CD4-positive, alpha-beta T cell treated with Interleukin-1 beta for 1 hour (primary cell): ENCODE measurements at places on chromosomes 7 and 10.

- no peak for DNase-seq
Measured at GRCh38 chr7:78165454-78165853, 366.9 kb downstream of the PHTF2 start.

DNA sequence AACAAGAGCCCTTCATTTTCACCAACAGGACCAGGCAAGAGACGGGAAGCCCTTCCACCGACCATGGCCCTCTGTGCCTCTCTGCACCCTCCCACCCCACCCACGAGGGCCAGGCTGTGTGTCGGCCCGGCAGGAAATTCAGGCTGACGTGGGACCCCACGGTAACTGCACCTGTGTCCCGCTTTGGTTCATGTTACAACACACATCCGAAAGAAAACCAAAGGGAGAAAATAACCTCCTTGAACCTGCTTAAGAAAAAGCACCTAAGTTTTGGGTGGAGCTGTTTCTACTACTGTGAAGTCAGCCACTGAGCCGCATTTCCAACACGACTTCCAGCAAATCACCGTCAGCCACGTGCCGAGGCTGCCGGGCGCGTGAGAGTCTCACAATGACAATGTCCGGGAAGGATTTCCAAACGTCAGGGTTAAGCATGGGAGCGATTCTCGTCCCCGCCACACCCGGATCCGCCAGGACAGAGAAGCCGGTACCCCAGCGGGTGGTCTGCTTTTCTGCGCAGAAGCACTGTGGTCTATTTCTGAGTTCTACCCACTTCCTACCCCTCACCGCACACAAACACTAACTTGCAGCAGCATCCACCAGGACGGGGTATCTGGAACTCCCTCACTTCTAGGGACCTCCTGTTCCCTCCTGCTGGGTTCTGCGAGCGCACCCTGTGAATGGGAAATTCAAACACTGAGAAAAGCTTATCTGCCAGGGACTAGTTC is 36.6 kb downstream of the AMZ1 start:
- DNase-seq: no peak

DNA sequence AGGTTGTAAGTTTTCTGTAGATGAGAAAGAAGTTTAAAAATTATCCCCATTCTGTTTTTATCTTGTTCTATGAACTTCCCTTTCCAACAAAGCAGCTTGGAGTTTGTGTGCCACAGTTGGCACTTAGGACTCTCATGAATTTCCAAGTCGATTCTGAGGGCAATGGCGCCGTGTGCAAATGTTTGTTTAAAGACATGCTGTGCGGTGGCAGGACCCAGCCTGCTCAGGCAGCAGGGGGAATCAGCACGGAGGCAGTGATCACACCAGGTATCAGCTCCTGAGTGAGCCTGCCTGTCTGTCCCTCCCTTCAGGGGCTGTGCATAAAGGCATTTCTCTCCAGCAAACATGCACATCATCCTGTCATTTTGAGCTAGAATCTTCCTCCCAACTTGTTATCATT is 109.8 kb upstream of the WDR11 start:
- DNase-seq: no peak

DNA sequence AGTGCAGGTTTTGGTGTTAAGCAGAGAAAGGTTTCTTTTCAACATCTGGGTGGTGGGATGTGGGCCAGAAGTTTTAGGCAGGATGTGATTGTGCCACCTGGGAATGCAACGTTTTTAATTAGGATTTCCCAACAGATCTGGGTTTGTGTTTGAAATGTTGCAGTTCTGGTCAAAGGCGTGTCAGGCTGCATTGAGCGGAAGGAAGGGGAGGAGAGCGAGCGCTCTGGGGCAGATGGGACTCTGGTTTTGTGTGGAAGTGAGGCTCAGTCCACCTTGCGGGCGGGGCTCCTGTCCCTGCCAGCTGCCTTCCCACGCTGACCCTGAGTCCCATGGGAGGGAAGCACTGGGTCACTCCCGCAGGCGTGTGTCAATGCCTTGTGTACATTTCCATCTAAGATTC is 767.7 kb downstream of the KCNMA1 start:
- DNase-seq: no peak

GRCh38 chr10:28113202-28113601 is 114.3 kb upstream of the ODAD2 start:
- DNase-seq: no peak

DNA sequence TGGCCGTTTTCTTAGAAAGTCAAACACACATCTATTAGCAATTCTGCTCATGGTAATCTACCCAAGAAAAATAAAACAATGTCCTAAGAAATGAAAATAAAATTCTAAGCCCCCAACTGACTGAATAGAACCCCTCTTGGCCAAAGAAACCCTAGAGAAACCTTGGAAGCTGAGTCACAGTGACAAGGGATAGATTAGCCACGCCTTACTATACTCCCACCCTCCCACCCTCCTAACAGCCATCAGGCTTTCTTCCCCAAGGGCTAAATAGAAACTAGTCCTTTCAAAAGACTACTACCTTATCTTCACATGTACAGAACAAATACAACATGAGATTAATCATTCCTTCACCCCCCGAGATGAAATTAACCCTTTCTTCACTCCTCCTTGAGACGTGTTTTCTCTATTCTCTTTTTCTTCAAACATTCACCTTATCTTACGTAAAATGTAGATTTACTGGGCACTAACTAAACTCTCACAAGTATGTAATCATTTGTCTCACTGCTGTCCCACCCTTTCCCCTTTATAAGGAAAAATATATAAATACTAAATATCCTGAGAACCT is 57.5 kb downstream of the HTR7 start:
- DNase-seq: no peak

DNA sequence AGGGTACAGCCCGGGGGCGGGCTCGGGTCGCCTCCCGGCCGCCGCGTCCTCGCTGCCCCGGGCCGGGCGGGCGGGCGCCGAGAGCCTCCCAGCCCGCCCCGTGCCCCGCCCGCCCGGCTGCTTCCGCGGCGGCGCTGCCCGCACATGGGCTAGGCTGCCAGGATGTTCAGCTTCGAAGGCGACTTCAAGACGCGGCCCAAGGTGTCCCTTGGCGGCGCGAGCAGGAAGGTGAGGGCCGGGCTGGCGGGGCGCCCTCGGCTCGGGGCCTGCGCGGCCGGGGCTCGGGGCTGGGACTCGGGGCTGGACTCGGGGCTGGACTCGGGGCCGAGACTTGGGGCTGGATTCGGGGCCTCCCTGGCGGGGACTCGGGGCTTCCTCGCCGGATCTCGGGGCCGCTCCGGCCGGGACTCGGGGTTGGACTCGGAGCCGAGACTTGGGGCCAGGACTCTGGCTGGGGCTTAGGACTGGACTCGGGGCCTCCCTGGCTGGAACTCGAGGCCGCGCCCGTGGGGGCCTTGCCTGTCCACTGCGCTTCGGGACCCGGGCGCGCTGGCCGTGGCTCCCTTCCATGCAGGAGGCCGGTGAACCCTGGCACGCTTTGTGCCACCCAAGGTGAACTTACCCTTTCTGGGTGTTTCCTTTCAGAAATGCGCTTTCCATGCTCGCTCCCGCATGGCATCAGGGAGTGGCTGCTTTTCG is 534 bp downstream of the UBE3C start:
- DNase-seq: peak; percentile 75
